ENCODE measurements at places on chromosomes 2 and 18.

GRCh38 chr2:39202639-39203369 is 41.0 kb downstream of the CDKL4 start:
- DNase-seq: no peak

DNA sequence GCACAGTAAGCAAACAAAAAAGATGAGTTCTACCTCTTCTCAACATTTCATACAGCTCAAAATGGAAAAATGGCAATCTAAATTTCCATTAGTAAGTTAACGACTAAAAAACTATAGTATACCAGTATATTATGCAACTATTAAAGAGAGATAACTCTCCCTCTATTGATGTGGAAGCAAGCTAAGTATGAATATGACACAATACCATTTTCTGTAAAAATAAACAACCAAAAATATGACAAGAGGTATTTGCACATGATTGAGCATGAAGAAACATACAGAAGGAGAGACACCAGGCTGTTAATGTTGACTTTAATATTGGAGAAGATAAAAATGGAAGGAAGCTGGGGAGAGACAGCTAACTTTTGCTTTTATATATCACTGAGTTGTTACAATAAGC is 103.5 kb upstream of the ARL5A start:
- no peak for DNase-seq

DNA sequence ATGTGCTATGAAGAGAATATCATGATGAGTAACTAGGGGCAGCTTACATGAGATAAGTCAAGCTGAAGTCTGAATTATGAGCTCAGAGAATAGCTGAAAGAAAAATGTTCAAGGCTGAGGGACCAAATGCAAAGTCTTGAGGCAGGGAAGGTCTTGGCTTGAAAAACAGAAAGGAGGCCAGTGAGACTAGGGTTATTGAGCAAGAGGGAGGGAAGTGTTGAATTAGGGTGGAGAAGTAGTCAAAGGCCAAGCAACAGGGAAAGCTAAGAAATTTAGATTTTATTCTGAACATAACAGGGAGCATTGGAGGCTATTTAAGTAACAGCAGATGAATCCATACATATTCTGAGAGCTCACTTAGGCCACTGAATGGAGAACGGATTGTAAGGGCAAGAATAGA is 11.4 kb upstream of the ALMS1 start:
- DNase-seq: no peak

DNA sequence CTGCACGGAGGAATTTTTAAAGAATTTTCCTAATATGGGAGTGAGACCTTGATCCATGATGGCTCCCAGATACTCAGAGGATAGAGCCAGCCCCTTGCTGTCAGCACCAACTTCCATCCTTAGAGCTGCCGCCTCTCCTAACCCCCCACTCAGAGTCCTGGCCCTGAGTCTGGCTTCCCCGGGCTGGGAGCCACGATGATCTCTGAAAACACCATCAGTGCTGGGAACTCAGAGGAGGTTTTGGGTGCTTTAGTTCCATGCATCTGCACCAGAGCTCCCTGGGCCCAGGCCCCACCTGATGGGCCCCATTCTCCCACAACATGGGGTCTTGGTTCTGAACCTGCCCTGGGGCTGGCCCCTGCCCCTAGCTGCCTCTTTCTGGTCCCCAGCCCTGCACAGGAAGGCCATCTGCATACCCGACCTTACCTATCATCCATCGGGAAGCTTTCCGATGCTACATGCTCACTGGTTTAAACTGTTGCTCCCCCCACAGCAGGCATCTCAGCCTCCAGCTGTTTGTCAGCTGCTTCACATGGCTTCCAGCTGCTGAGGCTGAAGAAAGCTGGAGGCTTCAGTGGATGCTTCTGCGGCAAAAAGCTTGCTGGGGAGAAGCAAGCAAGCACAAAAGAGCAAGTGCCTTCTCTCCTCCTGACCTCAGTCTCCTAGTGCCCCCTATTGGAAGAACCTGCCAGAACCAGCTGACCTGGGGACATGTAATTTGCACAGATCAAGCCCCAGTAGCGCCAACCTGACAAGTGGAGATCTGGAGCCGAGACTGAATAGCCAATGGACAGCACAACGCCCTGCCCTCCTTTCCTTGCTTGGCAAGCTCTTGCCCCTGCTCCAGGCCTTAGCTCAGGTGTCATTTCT is 24.2 kb upstream of the RHOB start:
- DNase-seq: no peak

- peak; percentile 13 for DNase-seq
Measured at GRCh38 chr18:48161911-48162698, 231.6 kb upstream of the SMAD2 start.

- DNase-seq: no peak
Measured at GRCh38 chr2:210626849-210627248, 70.5 kb downstream of the CPS1 start.

GRCh38 chr2:1461507-1462390 is 48.5 kb downstream of the TPO start:
- no peak for DNase-seq

GRCh38 chr2:127592761-127593227 is 53.2 kb upstream of the GPR17 start:
- no peak for DNase-seq

DNA sequence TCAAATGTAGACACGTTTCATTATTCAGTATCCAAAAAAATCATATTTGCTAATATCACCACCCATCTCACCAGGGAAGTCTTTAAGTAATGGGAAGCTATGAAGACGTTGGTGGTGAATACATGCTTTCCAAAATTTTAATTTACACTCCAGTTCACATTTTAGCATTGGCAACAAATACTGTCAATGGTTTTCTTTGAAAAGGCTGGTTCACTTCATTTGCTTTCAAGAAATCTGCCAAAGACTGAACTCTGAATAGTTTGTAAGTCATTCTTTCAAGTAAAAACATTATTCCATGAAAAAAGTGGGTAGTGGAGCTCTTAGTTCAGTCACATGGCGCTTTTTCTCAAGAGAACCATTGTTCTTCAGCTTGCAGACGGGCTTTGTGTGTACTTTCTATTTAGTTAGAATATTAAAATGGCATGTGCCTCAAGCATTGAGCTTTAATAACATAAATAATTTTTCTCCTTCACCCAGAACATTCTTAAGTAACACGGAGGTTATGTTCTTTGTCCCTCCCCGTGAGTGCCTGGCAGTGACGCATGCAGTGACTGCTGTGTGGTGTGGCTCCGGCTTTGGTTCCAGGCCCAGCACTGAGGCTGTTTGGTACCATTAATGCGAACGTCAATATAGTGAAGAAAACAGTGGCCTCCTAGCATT is 300.0 kb upstream of the HDAC4 start:
- no peak for DNase-seq

- DNase-seq: no peak
Measured at GRCh38 chr2:99821572-99821971, 320.8 kb downstream of the AFF3 start.

DNA sequence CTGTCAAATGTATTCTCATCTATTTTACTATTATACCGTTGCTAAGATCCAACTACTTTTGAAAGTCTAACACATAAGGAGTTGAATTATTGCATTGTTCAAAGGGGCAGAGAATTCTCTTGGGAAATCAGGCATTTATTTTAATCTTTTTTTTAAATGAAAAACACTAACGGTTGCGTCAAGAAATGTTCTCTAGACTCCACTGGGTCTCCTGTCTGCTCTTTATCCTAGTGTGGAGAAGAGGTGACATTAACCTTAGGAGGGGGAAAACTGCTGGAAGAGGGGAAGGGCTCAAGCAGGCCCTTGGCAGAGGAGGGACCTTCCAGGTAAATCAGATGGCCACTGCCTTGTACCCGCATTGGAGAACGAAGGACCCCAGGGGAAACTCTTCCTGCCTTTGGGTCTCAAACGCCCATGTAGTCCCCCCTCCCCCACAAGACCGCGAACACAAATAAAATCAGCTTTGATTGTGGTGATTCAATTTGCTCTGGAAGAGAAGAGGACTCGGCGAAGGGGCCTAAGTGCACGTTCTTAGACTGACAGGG is 1.1 kb upstream of the APCDD1 start:
- no peak for DNase-seq

- no peak for DNase-seq
Measured at GRCh38 chr18:35510076-35510651, 12.4 kb upstream of the INO80C start.

GRCh38 chr2:204491528-204491927 is 53.7 kb upstream of the PARD3B start:
- no peak for DNase-seq

DNA sequence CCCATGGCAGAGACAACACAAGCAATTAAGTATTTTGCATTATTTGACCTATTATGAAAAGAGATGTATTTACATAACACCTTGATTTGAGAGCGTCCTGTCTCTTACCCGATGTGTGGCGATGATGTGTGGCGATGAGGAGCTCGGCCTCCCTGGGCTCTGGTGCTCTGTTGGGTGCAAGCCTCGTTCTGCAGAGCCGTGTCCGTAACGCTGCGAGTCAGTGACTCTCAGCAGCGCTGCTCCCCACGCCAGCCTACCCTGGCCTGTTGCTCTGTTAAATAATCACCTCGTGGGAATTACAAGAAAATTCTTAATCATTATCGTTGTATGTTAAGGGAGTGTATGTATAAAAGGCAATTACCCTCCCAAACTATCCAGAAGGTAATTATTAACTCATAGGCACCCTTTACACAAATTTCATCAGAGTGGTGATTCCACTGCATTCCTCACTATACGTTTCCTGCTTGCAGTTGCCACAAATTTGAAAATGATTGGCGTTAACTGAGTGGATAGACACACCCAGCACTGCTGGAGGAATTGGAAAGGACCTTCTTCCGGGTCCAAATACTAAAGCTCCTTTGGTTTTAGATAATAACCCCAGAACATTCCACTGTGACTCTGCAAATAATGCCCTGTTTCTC is 52.0 kb upstream of the NFATC1 start:
- DNase-seq: no peak

- DNase-seq: no peak
Measured at GRCh38 chr2:101972621-101973434, 18.9 kb upstream of the IL1R2 start.

- DNase-seq: no peak
Measured at GRCh38 chr2:208183526-208183925, 6.3 kb downstream of the C2orf80 start.

DNA sequence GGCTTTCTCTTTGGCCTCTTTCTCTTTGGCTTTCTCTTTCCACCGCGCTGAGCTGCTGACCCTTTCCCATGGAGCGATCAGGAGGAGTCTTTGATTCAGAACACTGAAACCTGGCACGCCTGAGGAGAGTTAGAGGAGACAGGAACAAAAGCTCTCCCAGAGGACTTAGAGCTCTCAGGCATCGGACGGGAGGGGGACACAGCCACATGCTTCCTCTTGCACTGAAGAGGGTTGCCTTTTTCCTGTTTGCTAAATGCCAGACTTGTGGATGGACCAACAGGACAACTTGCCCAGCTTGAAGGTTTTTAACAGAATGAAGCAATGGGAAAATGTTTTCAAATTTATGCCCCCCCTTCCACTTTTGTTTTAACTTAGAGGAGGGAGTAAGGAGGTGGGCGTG is 3.6 kb upstream of the PTPN18 start:
- DNase-seq: no peak

DNA sequence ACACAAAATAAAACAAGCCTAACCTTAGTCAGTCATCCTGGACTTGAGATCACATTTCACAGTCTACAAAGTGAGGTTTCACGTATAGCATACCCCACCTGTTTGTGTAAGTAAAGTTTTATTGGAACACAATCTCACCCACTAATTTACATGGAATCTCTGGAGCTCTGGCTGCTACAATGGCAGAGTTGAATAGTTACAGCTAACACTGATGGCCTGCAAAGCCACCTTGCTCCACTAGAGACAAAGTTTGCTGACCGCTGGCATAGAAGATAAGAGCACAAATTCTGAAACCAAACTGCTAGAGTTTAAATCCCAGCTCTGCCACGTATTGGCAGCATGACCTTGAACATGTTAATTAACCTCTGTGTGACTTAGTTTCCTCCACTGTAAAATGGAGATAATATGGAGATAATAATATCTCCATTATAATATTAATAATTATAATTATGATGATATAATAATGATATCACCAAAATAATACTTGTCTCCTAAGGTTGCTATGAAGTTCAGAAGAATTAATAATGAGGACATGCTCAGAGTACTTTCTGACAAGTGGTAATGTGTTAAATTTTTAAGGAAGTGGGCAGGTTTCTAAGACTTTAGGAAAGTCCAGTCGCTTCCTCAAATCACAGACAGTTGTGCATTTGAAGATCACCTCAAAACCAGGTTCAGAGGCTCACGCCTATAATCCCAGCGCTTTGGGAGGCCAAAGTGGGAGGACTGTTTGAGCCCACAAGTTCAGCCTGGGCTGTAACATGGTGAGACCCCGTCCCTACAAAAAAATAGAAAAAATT is 204.6 kb downstream of the SH3RF3 start:
- no peak for DNase-seq

DNA sequence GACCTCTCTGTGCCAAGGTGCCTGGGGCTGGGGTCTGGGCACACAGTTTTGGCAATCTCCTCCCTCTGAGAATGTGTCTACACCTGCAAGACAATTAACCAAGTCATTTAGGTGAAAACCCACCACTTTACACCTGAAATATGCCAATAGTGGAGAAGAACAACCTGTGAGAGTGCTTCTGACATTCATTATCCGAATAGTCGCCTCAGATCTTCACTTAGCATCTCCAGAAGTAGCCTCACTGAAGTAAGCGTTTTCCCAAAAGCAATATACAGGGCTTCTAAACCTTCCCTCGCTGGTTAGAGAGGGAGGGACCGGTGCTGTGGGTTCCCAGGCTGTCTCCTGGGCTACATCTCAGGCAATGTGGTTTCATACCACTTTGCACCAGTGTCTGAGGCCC is 173.5 kb downstream of the DDX1 start:
- DNase-seq: no peak

GRCh38 chr18:48621240-48621639 is 82.4 kb downstream of the CTIF start:
- no peak for DNase-seq

GRCh38 chr2:38039121-38039910 is 36.6 kb downstream of the CYP1B1 start:
- DNase-seq: no peak

DNA sequence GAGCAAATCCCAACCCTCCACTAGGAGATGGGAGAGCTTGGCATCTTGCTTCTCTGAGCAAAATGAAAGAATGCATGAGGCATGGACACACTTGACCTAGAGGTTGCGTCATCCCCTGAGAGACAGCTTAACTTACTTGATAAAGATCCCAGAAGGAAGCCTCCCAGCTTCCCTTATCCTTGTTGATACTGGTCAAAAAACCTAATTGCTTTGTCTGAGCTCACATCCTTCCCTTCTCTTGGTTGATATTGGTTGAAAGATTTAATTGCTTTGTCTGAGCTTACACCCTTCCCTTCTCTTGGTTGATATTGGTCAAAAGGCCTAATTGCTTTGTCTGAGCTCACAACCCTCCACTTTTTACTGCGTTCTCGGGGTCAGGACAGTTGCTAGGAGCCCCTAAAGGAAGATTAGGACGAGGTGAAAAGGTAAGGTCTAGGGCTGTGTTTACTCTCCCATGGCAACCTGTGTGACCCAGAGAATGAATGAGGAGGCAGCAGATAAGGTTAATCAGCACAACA is 12.2 kb upstream of the BOD1L2 start:
- no peak for DNase-seq

- DNase-seq: no peak
Measured at GRCh38 chr2:64915510-64915900, 73.7 kb upstream of the SLC1A4 start.

- DNase-seq: no peak
Measured at GRCh38 chr2:64722291-64723044, 68.8 kb upstream of the SERTAD2 start.

GRCh38 chr2:125167820-125168219 is 1142.7 kb downstream of the CNTNAP5 start:
- DNase-seq: no peak
